ENCODE measurements at places on chromosomes 7 and 10.

- DNase-seq, result no peak
These were observed 44.1 kb downstream of the SGMS1 start for GRCh38 chr10:50579491-50580261.

- DNase-seq, result no peak
These were observed 149.8 kb downstream of the GNAT3 start for GRCh38 chr7:80362010-80362618.

- DNase-seq, result no peak
These were observed 110.6 kb downstream of the ZMIZ1 start for GRCh38 chr10:79179164-79179956.

DNA sequence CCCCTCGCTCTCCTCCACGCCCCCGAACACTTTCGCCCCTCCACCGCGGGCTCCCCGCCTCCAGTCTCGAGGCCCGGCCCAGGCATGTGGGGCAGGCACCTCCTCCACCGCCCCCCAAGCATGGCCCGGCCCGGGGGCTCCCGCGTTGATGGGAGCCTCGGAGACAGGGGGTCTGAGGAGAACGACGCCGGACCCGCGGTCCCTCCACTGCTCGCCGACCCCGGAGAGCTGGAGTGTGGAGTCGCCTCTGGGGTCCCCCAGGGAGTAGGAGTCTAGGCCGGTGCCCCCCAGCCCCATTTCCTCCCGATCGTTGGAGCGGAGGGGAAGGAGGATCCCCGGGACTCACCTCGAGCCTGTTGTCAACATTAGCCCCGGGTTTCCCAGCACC, 206 bp downstream of the UPF2 start:
- DNase-seq, result peak; percentile 30

GRCh38 chr7:65238785-65239184, 134.9 kb upstream of the ZNF92 start:
- DNase-seq, result no peak

- no peak for DNase-seq
These were observed at the start of gene ACTA2 for GRCh38 chr10:88952647-88953111. ACTA2 (minus strand) TSS chr10:88952773; CDS start chr10:88948930, 3,843 bp downstream.

GRCh38 chr10:24618401-24618800, 105.3 kb downstream of the ARHGAP21 start:
- no peak for DNase-seq

GRCh38 chr10:49149881-49150280, 16.1 kb upstream of the FAM170B start:
- no peak for DNase-seq

DNA sequence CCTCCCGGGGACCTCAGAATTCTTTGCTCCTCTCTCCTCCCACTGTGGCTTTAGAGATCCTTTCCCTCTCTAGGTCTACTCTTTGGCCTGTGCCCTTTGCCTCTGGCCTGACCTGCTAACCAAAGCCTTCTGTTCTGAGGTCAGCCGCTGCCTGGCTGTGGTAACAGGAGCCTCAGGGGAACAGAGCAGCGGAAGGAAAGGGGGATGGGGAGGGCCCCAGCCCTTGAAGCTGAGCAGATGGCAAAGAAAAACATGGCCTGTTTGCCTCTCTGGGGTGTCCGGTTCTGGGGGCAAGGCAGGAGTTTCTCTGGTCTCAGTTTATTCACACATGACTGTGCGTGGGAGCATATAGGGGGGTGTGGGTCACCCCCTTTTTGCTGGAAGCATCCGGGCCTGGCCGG, 28.2 kb downstream of the COL26A1 start:
- peak; percentile 71 for DNase-seq

- peak; percentile 39 for DNase-seq
These were observed 67.4 kb downstream of the HHEX start for GRCh38 chr10:92757066-92757710.

DNA sequence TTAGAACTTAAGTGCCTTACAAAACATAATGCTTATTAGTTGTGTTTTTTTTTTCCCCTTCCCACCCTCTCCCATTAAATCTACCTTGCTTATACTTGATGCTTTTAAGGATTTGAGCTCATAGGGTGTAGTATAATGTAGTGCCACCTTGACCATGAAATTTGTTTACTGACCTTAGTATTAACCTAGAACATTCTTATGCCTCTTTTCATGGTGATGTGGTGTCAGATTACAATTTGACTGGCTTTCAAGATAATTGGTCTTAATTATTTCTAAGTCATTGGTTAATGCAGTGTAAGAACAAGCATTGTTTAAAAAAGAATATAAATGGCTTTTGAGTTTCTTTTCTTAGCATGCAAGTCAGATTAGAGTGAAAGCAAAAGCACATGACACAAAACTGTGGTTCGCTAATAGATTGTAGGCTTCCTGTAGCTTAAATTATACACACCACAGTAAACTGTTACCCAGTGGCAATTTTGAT, 61.8 kb downstream of the ADD3 start:
- no peak for DNase-seq

GRCh38 chr7:86904949-86905834, 154.3 kb downstream of the ELAPOR2 start:
- DNase-seq, result no peak

- no peak for DNase-seq
These were observed 5.7 kb downstream of the KIAA1549 start for GRCh38 chr7:138975343-138976104.

DNA sequence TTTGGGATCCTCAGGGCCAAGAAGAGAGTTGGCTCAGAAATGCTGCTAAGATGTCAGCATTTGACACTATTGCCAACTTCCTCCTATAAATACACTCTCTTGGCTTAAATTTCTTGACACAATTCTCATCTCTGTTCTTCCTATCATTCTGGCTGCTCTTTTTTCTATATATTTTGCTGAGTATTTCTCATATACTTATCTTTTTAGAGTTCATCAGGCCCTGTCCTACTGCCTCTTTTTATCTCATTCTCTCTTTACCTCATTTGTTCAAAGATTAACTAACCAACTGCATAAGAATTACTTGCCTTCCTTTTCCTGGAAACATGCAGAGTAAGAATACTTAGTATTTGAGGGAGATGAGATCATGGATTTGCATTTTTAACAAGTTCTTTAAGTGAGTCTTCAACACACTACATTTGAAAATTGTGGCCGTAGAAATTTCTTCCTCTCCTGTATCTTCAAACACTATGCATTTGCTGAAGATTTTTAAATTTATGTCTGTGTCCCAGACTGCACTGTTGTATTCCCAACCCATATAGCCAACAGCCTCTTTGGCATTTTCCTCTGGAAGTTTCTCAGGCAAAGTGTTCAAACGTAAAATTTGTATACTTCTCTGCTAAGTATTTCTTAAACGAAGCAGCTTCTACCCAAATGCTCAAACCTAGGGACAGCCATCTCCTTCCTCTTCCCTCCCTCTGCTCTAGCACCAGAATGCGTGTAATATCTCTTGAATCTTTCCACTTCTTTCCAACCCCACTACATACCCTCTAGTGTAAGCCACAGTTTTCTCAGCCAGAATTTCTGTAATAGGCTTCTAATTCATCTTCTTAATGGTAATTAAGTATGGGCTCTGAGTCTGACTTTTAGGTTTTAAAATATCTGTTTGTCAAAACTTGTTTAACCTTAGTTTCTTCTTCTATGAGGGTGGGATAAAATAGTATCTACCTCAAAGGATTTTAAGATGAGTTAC, 35.5 kb downstream of the ARL4A start:
- no peak for DNase-seq

- DNase-seq, result no peak
These were observed 954.7 kb upstream of the ZNF722 start for GRCh38 chr7:63043657-63044543.
